Islet precursor cell (in vitro differentiated cells): ENCODE measurements at places on chromosomes 5 and 9.
A peak's percentile ranks its signal among the peaks of the same experiment; 100 is the strongest.

DNA sequence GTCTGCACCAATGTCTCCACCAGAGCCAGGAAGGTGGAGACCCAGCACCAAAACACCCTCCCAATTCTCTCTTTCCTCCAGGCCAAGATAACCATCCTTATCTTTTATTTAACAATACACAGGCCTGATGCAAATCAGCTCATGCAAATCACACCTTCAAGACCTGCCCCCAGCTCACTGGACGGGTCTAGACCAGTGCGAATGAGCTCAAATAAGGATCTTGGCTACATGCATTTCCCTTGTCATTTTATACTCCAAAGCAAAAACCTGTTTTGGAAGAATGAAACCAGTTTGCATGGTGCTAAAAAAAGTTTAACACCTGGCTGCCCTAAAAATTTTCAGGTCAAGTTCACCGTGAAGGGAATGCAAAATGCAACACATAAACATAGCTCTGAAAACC lies 31.9 kb upstream of the DAPK1 start:
- DNase-seq: no peak

GRCh38 chr9:127058645-127059021 lies 63.8 kb downstream of the ANGPTL2 start:
- no peak for DNase-seq

GRCh38 chr5:67166460-67167285 lies 29.9 kb downstream of the CD180 start:
- peak; percentile 87 for DNase-seq

DNA sequence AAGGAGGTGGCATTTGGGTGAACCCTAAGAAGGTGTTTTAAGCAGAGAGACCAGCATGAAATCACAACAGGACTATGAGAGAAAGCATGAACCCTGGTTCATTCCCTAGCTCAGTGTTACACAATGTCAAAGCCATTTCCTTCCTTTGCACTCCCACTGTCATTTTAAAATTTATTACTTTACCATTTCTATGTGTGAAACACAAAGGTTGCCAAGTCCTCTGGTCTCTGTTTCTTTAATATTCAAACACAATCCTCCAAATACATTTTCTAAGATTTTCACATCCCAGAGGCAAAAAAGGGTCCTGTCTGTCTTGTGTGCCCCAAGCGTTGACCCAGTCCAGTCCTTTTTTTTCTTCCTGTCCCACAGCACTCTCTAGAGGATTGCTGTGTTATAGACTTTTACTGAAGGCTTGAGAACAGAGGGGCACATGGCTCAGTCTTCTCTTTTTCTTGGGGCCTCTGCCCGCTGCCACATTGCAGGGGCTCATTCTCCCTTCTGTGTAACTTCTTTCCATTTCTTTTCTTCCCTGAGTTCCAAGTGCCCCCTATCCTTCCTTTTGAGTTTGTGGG lies 78.6 kb upstream of the SLC28A3 start:
- no peak for DNase-seq

GRCh38 chr9:131800843-131801242 lies 61.0 kb upstream of the RAPGEF1 start:
- DNase-seq: no peak

DNA sequence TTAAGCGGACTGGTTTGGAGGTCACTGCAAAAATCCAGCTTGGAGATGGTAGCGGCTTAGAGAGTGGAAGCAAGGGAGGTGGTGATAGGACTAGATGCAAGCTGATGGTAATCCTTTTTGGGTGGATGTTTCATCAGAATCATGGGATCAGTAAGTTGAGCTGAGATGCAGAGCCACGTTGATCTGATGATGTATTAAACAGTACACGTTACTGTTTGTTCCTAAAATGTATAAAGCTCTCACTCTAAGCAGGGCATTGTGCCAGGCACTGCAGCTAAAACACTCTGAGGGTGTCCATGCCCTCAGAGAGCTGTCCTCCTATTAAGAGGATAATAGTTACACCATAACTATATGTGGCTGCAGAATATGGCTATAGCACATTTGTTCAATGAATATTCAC lies 93.1 kb downstream of the JAKMIP2 start:
- no peak for DNase-seq

DNA sequence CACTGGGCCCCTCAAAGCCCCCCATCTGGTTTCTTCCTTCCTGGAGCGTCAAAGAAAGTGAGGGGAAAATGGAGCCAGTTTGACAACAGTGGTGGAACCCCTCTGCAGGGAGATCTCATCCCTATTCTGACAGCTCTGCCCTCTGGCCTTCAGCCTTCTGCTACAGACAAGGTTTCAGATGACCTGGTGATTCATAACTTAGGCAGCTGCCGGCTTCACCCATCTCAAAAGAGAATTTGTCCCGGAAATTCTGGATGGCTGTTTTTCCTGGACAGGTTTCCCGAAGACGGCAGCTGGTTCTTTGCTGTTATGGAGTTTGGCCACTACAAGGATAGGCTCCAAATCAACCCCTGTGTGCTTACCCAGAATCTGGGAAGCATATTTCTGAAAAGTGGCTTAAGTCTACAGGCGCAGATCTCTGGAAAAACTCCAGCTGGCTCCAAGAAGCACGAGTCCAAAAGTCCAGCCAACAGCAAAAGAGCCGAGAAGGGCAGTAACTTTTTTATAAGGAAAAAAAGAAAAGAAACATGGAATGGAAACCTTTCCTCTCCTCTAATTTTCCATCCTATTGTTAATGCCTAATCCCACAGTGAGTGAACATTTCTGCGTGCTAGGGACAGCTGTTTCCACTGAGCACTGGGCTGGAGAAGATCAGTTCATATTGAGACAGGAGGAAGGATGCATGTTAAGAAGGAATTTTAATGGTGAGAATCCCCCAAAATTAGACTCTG lies 54.5 kb downstream of the ZNF366 start:
- peak; percentile 92 for DNase-seq

DNA sequence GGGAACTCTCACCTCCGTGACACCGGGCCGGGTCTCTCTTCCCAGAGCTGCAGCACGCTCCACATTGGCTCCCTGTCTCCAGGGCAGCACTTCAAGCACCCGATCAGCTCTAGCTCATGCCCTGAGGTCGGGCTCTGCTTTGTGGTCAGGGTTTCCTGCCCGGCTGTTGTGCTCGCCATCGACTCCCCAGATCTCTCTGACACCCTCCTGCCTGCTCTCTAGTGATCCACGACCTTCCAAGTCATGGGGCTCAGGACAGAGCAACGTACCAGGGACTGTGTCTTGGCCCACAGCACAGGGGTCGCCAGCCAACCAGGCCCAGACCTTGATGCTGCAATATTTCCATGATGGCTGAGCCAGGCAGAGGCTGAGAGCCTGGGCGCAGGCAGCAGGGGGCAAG lies 45.1 kb downstream of the PRRT1B start:
- no peak for DNase-seq

- no peak for DNase-seq
These were observed 609.5 kb upstream of the CLINT1 start for GRCh38 chr5:158468444-158468843.

- no peak for DNase-seq
These were observed 529.5 kb upstream of the ZNF462 start for GRCh38 chr9:106333481-106333880.

DNA sequence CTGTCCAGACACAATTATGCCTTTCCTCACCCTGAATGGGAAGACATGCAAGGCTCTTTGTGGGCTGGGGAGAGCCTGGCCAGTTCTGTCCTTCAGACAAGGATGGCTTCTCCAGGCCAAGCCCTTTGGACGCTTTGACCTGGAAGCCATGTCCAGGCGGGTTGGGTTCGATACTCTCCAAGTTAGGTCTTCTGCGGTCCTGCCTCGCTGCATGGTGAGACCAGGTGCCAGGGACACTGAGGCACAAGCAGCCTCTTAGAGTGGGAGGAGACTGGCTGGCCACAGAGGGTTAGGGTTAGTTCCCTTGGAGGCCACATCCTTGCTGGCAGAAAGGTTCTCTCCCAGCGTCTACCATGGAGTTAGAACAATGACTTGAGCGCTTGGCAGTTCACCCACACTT lies 67.6 kb downstream of the SHB start:
- no peak for DNase-seq

DNA sequence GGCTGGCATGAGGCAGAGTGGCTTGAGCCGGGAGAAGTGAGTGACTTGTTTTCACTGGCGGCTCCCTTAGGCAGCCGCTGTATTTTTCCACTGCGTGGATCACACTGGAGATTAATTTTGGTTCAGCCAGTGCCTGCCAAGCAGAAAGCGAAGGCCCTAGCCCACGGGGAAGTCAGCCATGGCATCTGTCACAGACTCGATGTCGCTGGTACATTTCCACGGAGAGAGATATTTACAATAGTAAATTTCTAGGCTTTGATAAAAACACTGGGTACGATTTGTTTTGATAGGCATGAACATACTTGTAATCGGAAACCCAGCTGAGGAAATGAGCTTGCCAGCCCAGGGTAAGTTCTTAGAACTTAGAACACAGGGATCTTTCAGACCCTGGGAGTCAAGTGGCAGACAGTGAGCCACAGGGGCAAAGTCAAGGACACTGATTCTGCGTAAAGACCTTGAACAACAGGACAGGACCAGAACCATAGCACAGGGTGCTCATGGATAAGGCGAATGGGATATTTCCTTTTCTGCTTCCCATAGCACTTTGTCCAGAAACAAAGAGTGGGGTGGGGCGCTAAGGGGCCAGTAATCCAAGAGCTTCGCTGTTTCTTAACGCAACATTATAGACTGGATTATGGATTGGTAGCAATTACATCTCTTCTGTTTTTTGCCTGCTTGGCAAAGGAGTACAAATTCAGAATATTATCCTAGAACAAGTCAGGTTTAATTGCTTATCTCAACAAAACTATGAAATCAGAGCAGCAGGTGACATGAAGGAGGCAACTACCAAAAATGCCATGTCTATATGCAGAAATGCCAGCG lies 4.5 kb downstream of the DUSP1 start:
- no peak for DNase-seq

GRCh38 chr9:93114984-93115335 lies 18.9 kb downstream of the CARD19 start:
- DNase-seq: no peak

DNA sequence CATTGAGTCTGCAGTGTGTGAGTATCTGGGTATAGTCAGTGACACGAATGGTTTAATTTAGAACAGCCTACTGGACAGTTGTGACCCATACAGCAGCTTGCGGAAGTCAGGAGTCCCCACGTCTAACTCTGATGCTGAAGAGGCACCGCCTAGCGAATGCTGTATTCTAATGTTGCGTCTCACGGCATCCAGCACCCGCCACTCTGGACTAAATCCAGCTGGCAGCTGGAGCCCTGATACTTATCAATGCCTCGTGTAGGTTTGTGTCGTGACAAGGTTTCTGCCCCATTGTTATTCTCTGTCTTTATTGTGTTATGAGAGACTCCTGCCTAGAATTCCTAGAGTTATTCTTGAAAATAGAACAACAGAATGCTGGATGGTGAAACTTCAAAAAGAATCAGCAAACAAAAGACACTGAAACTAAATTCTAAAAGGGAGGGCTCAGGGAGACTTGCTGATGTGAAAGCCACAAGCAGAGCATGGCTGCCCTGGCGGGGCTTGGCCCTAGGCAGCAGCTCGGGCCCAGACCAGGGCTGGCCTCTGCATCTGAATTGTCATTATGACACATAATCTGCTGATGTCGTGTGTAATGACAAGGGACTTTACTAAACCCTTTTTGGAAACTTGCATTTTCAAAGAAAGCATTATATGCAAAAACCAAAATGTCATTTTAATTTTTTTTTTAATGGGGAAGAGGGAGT lies 123.5 kb upstream of the ICE1 start:
- no peak for DNase-seq

GRCh38 chr5:131254741-131255140 lies 9.1 kb upstream of the CDC42SE2 start:
- DNase-seq: no peak

DNA sequence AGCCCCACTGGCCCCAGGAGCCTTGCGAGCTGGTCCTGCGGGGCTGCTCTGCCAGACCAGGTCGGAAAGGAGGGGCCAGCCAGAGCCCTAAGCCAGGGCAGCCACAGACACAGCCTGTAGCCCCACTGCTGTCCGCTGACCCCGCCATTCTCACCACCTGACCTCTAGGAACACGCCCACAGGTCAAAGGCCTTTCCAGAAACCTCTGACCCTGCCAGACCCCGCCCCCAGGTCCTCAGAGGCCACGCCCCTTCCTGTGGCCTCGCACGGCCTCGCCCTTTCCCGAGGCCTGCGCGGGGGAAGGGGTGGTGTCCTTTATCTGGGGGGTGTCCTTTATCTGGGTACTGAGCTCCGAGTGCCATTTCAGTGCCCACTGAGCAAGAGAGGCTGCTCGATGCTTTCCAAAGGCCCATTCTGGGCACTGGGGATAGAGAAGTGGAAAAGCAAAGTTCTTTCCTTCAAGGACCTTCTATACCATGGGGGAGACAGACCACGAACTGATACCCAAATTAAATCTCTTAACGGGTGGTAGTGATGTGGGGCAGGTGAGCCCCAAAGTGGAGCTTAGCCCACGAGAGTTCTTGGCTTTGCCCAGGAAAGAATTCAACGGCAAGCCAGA lies 46.5 kb downstream of the P4HA2 start:
- DNase-seq: no peak

DNA sequence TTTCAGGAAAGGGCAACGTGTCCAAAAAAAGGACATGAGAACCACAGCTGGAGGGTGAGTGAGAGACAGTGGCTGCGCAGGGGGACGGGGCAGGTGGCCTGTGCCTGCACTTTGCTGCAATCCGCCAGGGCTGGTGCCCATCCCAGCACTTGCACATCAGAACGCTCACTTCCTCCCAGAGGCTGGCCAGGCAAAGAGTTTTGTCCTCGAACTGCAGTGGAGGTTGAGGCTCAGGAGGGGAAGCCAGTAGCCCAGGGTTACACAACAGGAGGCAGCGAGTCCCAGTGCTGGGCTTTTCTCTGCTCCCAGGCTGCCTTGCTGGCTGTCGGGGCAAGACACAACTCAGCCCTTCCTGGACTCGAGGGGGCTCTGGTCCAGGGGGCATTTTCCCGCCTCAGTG lies 33.1 kb downstream of the CRB2 start:
- no peak for DNase-seq

DNA sequence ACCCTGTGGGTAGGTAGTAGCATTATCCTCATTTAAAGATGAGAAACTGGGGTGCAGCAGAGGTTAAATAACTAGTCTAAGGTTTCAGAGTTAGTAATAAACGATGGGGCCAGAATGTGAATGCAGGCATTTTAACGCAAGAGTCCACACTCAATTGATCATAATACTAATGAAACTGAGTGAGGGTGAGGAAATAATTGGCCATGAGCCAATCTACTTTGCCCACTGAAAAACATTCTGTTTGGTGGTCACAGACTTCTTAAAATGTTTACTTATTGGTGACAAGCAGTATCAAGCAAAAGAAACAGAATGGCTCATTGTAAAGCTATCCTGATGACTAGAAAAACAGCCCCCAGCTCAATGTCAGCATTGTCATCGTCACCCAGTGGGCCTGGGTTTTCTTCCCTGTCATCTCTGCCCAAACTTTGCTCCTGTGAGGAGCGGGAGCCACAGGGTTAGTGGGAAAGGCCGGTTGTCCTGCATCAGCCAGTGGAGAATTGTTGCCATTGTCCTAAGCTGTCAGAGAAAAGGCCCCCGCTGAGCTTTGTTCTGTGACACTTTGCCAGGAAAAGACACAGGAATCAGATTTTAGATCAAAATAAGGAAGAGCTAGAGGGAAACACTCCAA lies 77.3 kb upstream of the MAN2A1 start:
- no peak for DNase-seq

DNA sequence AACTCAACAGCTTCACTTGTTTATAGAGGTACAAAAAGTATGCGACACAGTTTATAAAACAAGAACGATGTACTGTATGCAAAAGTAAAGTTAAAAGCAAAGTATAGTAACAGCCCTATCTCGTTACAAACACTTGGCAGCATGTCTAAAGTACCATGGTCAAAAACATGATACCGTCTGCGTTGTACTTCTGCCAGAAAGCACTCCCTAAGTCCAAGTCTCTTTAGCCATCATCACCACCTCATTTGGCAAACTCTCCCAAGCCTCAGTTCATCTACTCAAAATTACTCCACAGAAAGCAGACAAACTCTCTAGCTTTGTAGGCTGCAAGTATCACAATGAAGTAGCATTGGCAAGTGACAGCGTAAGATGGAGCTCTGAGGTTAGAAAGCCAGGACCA lies 73.4 kb downstream of the NFIB start:
- no peak for DNase-seq
